ENCODE measurements at places on chromosomes 4 and X.

DNA sequence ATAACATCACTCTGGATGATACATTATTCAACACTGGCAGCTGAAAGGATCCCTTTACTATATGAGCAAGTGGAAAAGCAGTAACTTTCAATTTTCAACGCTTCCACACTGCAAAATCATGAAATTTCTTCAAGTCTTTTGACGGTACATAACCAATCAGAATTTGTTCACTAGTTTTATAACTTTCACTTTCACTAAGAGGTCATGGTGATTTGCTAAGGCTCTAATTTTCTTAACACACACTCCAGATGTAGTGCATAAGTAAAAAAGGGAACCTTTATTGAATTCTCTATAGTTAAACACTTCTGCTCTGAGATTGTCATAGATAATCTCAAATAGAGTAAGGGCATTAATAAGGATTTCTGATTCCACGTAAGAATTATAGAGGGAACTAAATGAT is 4.1 kb downstream of the ARMCX2 start:
- DNase-seq, result no peak

DNA sequence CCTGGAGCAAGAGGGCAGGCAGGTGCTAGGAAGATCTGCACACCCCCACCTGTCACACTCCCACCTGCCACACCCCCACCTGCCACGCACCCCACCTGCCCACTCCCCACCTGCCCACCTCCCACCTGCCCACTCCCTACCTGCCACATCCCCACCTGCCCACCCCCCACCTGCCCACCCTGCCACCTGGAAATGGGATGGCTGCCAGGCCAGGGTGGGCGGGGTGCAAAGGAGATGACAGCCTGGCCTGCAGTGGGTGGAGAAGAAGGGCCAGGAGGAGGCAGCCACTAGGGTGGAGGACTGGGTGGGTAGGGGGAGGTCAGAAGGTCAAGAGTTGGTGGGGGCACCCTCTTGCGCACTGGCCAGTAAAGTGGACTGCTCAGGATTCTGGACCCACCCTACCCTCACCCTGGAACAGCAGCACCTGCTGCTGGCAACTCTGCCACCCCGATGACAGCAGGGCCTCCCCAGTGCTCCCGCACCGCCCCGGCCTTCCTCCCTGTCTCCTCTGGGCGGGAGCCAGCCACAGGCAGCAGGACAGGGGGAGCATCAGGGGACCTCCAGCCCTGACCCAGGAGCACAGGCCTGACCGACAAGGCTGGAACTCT is 66.8 kb upstream of the NKX1-1 start:
- DNase-seq, result no peak

DNA sequence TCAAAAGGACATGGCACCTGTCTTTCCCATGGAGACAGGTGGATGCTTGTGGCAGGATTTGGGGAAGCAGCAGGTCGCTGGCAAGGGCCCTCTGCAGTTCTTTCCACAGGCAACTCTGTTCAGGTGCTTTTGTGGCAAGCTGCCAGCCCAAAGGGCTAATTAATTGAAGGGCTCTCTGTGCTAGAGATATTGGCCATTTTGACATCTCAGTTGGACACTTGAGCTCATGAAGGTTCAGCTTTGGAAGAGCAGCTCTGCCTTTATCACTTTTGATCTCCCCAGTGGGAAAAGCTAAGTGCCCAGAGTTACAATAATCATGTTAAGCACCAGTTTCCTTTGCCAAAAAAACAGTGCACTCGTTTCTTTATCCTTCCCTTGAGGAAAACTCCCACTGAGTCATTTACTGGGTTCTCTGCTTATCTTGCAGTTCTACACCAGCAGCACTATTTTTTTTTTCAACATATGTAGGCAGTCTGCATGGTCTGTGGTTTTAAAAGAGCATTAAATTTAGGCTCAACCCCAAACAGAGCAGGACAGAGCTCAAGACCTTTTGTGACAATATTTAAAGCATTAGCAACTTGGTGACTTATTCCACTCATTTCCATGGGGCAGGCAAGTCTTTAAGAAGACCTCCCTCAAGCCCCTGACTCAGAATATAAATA is 336.4 kb upstream of the RASGEF1B start:
- DNase-seq, result no peak

DNA sequence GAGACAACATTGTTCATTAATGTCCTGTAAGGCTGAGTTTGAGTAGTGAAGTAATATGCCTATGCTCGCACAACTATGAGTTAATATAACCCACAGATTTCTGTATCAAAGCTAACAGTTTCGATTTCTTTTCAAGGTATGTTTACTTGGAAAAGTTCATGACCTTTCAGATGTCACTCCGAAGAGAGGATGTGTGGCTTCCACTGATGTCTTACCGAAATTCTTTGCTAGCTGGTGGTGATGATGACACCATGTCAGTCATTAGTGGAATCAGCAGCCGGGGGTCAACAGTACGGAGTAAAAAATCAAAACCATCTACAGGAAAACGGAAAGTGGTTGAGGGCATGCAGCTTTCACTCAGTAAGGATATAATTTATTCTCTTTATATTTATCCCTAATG is 124.9 kb downstream of the STAG2 start:
- no peak for DNase-seq

DNA sequence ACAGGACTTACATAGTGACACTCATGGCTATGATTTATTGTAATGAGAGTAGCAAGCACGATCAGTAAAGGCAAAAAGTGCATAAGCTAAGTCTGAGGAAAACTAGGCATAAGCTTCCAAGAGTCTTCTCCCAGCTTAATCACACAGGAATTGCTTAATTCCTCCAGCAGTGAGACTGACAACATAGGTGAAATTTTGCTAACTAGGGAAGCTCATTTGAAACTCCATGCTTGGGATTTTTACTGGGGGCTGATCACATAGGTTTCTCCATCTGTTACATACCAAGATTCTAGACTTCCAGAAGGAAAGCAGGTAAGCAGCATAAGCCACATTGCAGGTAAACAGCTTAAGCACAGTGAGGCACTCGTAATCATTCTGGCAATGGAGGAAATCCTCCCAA is 71.8 kb upstream of the FHDC1 start:
- no peak for DNase-seq

DNA sequence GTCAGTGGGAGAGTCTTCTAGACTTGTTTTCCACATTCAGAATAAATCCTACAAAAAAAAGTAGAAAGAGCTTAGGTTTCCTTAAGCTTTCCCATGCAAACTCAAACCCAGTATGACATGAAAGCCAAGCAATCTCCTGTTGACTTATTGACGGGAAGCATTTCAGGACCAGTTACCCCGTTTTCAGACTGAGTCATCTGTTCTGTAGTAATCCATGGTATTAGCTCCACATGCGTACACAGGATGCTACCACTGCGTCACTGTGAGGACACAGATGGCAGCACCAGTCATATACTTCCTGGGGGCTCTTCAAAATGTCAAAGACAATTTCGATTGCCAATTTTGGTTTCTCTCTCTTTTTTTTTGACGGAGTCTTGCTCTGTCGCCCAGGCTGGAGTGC is 224.9 kb upstream of the MAD2L1 start:
- DNase-seq, result no peak

DNA sequence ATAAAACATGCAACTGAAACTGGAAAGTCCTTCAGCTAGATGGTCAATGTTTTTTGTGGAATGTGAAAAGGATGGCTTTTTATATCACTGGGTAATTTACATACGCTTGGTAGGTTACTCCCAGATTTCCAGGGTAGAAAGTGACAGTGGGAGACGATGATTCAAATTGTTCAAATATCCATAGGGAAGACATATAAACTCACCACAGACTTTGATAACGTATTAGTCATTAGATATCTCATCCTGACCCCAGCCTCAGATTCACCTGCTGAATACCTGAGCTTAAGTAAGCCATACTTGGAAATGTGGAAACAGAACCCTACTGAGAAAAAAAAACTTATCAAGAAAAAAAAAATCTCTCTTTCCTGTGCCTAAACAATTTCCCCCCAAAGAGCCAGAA is 169.4 kb downstream of the ZNF674 start:
- DNase-seq, result no peak

DNA sequence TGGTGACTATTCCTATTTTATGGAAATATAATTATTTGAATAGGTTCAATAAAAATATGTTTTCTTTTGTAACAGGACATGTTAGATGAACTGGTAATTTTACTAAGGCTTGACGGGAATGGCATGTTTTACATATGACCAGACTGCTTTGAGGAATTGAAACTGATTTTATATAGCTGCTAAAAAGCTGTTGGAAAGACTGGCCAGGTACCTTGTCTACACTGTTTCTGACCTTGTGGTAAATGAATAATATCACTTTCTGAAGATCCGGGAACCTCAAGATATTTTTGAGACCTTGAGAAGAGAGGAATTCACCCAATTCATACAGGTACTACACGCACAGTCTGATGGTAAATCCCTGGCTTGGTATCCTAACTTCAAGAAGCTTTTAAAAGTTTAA is 42.1 kb upstream of the USP46 start:
- DNase-seq, result no peak

DNA sequence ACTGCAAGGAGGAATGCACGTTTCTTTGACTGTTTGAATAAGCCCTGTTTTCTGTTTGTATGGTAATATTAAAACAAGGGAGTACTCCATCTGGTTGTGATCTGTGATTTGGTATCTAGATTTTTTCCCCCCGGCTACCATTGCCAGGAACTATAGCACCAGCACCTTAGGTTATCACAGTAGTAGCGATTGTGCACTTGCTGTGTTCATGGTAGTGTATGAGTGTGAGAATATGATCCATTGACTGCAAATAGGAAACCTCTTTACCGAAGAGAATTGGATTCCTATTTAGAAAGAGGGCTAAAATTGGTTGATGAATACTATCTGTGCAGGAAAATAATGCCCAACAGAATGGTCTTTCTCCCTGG is 69.9 kb downstream of the LARP7 start:
- DNase-seq, result no peak

GRCh38 chrX:148929686-148930085 is 429.3 kb downstream of the AFF2 start:
- no peak for DNase-seq

GRCh38 chr4:24537025-24537424 is 47.3 kb downstream of the DHX15 start:
- DNase-seq, result no peak

DNA sequence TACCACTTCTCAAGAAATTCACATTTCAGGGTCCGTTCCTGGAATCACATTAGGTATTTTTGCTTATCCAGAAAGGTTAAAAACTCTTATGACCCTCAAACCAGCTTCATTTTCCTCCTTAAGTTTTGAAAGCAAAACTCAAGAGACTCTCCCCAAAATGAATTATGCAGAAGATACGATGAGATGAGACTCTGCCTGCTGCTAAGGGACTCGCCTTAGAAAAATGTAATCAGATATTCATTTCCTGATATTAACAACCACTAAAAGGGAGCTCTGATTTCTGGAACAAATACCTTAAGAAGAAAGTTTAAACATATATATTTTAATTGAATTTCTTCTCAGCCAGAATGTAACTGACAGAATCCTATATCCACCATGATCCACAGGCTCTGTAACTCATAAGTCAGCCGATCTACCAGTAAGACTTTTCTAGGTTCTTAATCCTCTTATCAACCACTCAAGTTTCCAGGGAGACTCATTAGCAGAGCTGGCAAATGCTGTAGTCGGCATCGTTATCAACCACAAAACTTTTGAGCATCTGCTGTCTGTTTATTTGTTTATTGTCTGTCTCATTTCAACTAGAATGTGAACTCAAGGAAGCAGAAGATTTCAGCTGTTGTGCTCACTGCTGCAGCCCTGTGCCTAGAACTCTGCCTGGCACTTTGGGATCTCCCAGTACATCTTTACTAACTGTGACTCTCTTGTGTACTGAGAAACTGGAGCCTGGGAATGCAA is 112.5 kb downstream of the LDB2 start:
- no peak for DNase-seq

GRCh38 chrX:14529290-14529989 is at the start of gene GLRA2:
GLRA2 (plus strand) TSS chrX:14529536; CDS start chrX:14530058, 522 bp downstream.
- DNase-seq, result no peak
